ENCODE measurements at places on chromosomes 2 and 18.

DNA sequence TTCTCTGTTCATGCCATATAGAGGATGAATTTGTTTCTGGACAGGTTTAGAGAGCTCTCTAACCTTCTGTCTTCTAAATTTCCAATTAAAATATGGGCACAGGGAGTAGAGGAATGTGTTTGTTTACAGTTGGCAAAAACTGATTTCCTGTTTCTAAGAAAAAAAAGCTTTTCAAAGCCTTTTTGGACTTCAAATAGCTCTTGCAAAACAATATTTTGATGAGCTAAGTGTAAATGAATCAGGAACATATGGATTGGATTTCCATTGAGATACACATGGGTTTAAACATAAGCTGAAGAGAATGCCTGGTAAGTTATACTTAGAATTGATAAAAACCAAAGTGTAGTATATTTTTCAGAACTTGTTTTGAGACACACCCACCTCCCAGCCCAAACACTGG lies 677.5 kb downstream of the NYAP2 start:
- no peak for DNase-seq

DNA sequence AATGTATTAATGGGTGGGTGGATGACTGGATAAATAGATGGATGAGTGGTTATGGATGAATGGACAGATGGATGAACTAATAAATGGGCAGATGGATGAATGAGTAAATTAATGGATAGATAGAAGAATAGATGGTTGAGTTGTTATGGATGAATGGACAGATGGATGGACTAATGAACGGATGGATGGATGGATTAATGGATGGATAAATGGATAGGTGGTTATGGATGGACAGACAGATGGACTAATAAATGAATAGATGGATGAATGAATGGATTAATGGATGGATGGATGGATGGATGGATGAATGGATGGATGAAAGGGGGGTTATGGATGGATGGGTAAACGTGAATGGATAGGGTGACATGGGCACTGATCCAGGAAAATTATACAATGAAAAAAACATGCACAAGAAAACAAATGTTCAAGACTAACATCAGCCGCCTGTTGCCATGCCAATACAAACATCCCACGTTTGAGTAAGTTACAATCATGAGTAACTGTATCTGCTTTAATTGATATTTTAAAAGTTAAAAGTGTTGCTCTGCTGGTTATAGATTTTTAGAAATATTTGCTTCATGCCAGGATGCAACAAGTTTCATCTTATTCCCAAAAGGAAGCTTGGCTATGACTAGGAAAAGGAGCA lies 20.8 kb downstream of the PXDN start:
- DNase-seq, result no peak

DNA sequence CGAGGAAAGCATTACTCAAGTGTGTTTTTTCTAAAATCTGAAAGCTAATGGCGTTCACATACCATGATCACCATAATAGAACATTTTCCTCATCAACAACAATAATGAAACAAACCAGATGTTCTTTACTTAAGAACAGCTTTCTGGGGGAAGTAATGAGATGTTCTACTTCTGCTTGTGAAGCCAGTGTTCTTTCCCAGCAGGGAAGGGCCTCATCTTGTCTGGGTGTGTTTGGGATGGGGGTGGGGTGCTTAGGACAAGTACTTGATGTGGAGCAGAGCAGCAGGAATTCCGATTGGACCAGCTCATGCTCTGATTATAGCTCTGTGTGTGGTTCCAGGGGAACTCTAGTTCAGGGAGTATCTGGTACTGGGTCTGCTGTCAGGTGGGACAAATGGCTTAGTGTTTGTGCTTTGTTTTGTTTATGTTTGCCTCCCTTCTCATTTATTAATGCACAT lies 163.0 kb upstream of the NOSTRIN start:
- no peak for DNase-seq

DNA sequence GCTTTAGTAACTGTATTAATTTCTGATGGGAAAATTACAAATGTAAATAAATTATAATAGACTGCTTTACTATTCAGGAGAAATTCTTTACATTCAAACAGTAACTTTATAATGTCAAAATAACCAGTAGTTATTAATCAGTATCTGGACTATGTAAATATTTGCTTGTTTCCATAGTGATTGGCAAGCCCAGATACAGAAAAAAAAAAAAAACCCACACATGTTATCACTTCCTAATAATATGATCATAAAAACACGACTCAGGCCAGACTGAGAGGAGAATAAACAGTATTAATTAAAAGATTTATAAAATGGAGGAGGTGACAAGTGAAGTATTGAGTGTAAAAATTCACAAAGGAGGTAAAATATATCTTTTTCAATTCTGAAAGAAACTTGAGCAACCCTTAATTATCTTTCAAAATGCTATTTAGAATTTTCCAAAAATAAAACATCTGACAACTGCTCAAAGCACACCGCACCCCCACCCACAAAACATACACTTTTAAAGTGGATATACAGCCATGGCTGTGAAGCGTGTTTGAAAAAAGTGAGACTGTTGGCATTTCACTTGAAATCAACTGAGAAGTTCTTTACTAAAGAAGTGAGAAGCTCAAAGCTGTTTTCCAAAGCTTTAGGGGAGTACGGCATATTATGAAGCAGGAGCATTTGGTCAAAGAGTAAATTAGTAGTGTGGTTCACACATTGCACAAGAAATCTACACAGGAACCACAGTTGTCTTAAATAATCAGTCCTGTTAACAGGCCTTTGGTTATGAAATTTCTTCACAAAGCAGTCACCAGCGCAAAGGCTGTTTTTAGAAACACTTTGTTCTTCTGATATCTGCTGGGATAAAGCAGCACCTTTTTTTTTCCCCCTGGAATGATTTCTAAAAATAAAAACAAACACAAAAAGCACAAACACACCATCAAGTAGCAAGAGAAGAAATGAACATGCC lies 475.8 kb downstream of the TXNL1 start:
- DNase-seq, result no peak

DNA sequence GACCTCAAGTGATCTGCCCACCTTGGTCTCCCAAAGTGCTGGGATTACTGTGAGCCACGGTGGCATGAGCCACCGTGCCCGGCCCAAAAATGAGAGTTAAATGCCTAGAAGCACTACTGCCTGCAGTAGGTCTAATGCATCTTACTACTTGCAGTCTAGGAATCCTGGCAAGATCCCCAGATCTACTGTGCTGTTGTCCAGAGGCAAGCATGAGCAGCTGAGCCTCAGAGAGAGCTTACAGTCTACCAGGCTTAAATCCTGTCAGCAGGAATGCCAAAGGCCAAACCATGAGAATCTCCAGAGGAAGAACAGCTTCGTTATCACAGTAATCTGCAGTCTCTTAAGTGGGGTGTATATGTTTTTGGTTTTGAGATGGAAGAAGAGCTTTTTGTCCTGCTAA lies 54.4 kb downstream of the XRCC5 start:
- no peak for DNase-seq

DNA sequence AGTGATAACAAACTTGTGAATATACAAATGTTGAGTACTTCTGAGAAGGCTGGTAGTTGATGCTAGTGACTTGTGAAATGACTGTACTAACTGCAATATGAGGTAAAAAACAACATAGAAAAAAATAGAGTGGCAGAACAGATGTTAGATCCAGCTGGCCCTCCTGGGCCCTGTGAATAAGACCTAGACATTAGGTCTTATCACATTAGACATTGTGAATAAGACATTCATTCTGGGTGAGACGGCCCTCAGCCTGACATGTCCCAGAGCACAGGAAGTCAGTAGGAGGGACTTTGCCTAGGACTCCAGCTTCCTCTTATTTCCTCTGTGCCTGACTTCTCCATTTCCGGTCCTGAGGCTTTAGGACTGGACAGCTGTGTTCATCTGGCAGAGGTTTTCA lies 22.9 kb downstream of the DOK1 start:
- no peak for DNase-seq

GRCh38 chr2:71746946-71747501 lies 293.7 kb downstream of the DYSF start:
- DNase-seq, result no peak

DNA sequence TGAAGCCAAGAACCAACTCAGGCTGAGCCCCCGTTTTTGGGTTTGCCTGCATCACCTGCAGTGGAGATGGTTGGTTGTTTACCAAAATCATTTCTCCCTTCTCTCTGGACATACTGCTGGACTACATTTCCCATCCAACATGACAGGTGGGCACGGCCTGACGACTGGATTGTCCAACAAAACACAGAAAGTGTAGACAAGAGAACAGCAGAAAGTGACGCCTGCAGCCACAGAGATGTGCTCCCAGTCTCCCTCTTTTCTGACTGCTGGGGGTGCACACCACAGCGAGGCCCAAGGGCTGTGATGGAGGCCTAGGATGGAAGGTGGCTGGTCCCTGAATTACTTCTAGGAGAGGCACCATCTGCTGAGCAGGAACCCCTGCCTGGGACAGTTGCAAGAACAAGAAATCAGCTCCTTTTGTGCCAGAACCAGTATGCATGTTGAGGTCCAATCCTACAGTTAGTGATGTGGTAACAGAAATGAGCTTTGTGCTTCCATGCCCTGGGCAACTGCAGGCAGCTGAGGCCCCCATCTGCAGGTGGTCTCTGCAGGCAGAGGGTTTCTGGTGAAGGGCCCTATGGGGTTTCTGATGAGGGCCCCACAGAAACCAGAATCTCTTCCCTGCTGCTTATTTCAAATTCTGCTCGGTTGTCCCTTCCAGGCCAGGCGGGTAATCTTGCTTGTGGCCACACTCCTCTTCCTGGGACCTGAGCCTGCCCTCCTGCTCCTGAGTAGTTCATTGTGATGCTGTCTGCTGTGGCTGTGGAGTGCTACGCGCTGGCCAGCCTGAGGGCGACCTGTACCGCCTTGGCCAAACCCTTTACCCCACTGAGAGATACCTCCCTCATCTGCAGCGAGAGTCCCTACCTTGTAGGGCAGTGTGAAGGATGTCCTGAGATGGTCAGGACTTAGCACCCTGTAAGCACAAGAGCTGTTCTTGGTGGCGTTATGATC lies 168.3 kb downstream of the ASB1 start:
- no peak for DNase-seq

GRCh38 chr2:51350100-51350499 lies 318.2 kb upstream of the NRXN1 start:
- DNase-seq, result no peak

- DNase-seq, result peak; percentile 80
Measured at GRCh38 chr2:70939001-70939838, 3.5 kb downstream of the ATP6V1B1 start.

- no peak for DNase-seq
Measured at GRCh38 chr18:2827061-2827460, 19.7 kb upstream of the EMILIN2 start.

DNA sequence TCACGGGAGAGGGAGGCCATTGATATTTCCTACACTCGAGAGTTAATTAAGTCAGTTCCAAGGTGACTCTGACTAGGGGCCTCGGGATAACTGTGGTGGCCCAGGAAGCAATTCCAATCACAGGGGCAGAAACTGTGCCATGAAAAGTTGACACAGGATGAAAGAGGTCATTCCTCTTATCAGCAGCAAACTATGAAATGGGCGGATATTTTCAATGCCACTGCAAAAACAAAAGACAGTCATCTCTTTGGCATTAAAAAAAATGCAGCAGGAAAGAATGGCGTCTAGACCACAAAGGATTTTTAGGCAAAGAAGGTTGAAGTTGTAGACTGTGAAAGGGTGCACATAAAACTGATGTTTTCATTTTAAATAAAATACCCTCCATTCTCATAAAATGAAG lies 50.0 kb downstream of the TGIF1 start:
- DNase-seq, result no peak

DNA sequence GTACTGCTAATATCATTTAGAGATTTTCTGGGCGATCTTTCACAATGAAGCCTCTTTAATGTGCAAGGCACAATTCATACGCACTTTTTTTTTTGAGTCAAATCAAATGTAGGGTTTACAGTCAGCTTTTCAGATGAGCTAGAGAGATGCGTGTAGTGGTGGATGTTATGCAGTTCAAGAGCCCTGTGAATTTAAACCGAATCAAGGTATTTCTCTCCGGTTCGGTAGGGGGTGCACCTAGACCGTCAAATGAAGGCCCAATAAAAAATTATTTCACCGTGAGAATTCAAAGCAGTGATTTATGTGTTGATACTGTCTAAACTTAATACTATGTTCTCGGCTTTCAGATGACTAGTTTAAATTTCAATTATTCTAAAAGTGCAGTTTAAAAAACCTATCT lies 1.1 kb downstream of the PTH2R start:
- peak; percentile 48 for DNase-seq

DNA sequence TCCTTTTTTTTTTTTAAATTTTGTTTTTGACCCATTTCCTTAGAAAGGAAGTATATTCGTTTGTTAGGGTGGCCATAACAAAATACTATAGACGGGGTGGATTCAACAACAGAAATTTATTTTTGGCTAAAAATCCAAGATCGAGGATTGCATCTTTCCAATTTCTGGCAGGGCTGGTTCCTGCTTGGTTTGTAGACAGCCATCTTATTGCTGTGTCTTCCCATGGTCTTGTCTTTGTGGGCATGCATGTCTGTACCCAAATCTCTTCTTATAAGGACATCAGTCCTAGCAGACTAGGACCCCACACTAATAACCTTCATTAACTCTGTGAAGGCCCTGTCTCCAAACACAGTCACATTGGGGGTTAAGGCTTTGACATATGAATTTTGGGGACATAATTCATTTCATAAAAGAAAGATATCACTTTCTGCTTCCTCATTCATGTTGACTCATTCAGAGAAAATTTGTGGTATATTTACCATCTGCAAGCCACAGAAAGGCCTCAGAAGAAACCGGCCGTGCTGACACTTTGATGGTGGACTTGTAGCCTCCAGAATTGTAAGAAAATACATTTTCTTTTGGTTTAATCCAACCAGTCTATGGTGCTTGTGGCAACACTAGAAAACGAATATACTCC lies 262.1 kb downstream of the LPIN1 start:
- no peak for DNase-seq

GRCh38 chr2:48315896-48316194 lies 214.1 kb upstream of the STON1 start:
- DNase-seq, result peak; percentile 48

DNA sequence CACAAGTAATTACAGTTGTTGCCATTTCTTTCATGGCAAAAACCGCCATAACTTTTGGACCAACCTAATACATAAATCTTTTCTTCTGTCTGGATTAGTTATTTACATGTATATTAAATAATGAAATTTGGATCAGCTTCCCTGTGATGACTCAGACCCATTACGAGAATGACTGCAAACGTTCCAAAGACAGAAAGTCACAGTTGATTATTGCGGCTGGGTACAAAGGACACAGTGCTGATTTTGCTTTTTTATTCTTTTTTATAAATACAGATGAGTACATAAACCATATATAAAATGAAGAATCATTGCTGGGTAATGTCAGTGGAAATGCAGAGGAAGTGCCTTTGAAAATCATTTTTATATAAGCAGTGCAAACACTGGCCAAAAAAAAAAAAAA lies 126.2 kb downstream of the TWIST2 start:
- DNase-seq, result no peak

Measured in WERI-Rb-1 (cell line).